Occipital lobe (tissue), 3 donors: ENCODE measurements at places on chromosomes 12 and 14. TPM values are rescaled to one million over a fixed set of nuclear protein-coding genes. Genes with fewer than 3 reads are reported as not detected.

- no peak for DNase-seq
Measured at GRCh38 chr12:21894792-21895595, 46.2 kb downstream of the ABCC9 start.

- DNase-seq, result no peak
Measured at GRCh38 chr12:25482625-25483024, 70.5 kb downstream of the LMNTD1 start.

Gene NOXRED1
- total RNA-seq, result 0.16 TPM

DNA sequence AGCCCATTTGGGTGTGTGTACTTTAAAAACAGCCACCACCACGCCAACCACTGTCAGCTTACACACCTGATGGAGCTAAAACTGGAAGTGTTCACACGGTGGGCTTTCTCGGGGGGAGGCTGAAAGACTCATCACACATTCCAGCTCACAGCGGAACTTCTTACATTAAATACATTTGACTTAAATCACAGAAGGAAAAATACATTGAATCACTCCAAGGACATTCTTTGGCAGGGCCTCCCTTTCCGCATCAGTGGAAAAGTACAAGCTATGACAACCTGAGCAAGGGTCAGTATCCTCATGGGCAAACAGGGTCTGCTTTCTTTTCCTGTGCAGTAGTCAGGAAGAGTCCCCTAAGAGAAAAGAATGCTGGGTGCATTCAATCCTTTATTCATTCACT is 31.0 kb upstream of the TC2N start:
- no peak for DNase-seq

- no peak for DNase-seq
Measured at GRCh38 chr12:130644566-130644965, 71.5 kb downstream of the RIMBP2 start.

DNA sequence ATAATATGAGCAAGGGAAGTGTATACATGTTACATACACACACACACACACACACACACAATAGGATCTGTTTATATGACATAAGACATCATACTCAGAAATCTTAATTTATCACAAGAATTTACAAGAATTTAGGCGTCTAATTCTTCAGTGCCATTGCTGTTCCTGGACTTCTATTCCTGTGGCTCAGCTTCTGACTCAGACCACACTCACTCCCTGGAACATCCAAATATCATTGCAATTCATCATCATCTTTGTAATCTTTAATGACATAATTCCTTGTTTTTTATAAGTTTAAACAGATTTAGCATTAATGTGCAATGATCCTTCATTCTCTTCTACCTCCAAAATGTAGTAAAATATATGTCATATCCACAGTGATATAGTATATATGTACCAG is 544.2 kb downstream of the FOXG1 start:
- no peak for DNase-seq

Gene CLEC4D
- total RNA-seq, result not detected

Gene ESR2
- 1.4 TPM for total RNA-seq

Gene ZC2HC1C
- 2.8 TPM for total RNA-seq
